T-helper 17 cell (primary cell): ENCODE measurements at places on chromosomes 5 and 9. TPM values are rescaled to one million over a fixed set of nuclear protein-coding genes. Genes with fewer than 3 reads are reported as not detected.

DNA sequence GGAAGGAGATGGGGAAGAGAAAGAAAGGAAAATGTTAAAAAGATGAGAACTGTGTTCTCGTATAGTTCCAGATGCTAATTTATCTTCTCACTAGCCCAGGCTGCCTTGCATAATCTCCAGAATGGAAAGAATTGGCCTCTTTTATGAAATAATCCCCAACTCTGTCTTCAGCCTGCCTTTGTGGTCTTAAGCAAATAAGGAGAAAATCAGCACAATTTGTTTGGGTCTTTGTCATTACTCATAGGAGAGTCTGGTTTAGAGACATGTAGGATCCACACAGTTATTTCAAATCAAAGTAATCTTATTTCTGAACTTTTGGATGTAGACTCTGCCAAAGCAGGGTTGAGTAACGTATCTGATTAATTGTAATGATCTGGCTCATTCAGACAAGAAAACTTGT, 50.7 kb upstream of the CAMK4 start:
- no peak overlapping the region for H3K27ac ChIP-seq
- H3K36me3 ChIP-seq = peaks cover 3% of the 10 kb centered on the region
- peaks cover 7% of the 10 kb centered on the region for H3K4me1 ChIP-seq
- H3K4me3 ChIP-seq = no peak overlapping the region
- DNase-seq = no peak

APC gene
- total RNA-seq = 31.0 TPM

DNA sequence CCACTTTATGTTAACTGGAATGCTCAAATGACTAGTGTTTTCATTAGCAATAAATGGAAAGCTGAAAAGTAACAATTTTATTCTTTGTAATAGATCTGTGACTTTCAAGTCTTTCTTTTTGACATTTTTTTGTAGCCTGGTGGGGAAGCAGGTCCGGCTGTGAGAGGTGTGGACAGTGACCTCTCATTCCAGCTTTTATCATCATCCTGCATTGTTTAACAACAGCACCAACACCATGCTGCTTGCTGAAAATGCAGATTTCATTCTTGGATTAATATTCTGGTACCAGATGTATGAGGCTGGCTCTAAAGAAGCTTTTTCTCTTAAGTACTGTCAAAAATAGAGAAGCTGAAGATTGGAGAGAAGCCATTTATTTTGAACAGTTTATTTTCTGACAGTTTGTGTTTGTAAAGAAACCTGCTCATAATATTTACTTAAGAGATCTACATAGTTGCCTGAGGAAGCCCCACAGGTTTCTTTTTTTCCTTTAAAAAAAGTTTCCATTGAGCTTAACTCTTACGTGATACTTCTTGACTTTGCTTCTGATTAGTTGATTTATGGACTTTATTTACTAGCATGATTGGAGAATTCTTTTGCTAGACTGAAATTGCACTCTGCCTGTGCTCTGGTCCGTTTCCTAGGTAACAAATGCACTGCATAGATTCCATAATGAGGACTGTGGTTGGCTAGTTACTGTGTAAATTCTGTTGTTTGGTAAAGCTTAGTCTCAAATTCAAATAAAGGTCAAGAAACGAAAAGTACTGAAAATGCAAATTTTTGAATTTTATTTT, 3.4 kb downstream of the KIAA1958 start:
- peaks cover 14% of the 10 kb centered on the region for H3K4me1 ChIP-seq
- H3K4me3 ChIP-seq = no peak overlapping the region
- H3K36me3 ChIP-seq = peaks cover 8% of the 10 kb centered on the region
- H3K27me3 ChIP-seq = no peaks in the 10 kb centered on the region
- DNase-seq = no peak

DNA sequence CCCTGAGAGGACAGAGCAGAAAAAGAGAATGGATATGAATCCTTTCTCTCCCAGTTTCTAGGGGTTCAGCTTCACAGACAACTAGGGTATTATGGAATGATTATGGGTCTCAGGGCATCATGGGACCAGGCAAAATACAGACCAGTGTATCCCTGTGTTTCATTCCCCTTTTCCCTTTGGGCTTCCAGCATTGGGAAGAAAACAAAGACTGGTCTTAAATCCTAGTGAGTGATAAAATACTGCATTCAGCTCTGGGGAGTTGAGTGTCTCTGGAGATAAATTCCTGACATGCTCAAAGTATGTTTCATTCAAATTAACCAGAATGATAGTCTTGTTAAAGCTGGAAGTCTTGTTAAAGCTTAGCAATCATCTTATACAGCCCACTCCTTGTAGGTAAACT, 2.4 kb upstream of the POU4F3 start:
- peaks cover 6% of the 10 kb centered on the region for H3K36me3 ChIP-seq
- H3K4me1 ChIP-seq = peaks cover 7% of the 10 kb centered on the region
- peaks cover 90% of the 10 kb centered on the region for H3K27me3 ChIP-seq
- no peak for DNase-seq
- no peak overlapping the region for H3K4me3 ChIP-seq

PPP2R2B gene
- total RNA-seq = 6.9 TPM

GRM6 gene
- total RNA-seq = not detected

DNA sequence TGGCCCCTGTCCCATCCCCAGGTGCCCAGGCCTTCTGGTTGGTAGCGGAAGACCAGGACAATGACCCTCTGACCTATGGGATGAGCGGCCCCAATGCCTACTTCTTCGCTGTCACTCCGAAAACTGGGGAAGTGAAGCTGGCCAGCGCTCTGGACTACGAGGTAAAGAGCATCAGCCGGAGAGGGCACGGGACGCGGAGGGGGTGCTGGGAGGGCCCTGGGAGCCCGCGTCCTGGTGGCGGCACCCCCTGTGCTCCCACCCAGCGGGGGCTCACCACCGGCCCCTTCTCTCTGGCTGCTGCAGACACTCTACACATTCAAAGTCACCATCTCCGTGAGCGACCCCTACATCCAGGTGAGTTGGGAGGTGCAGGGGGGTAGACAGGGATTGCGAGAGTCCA, 19.5 kb downstream of the CDHR2 start:
- H3K4me3 ChIP-seq = no peak overlapping the region
- H3K4me1 ChIP-seq = peaks cover 4% of the 10 kb centered on the region
- H3K36me3 ChIP-seq = peaks cover 2% of the 10 kb centered on the region
- no peak overlapping the region for H3K27ac ChIP-seq
- H3K27me3 ChIP-seq = peaks cover 11% of the 10 kb centered on the region

CTSV gene
- not detected for total RNA-seq

DNA sequence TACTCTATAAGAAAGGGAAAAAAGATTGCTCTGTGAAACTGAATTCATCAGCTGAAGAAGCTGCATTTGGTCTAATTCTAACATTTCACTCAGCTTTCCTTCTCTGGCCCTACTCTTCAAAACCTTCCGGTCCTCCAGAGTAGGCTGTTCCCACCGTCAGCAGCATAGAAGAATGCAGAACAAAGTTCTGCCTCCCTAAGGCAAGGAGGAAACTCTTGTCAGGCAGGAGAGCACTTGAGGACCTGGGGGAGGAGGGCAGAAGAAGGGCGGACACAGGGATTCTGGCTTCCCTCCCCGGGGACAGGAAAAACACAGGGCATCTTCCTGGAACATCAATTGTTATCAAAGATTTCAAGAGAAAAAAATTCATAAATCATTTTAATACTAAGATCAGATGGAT, 69.2 kb upstream of the SHB start:
- H3K36me3 ChIP-seq = no peaks in the 10 kb centered on the region
- H3K27ac ChIP-seq = no peak overlapping the region
- H3K27me3 ChIP-seq = peaks cover 73% of the 10 kb centered on the region
- DNase-seq = no peak
- no peak overlapping the region for H3K4me3 ChIP-seq

PCDHGA9 gene
- total RNA-seq = not detected

LHX3 gene
- total RNA-seq = 0.18 TPM

GRCh38 chr5:175821790-175822211, 49.6 kb upstream of the CPLX2 start:
- H3K27me3 ChIP-seq = peaks cover 15% of the 10 kb centered on the region
- H3K36me3 ChIP-seq = peaks cover 6% of the 10 kb centered on the region
- no peak overlapping the region for H3K27ac ChIP-seq
- peaks cover 11% of the 10 kb centered on the region for H3K4me1 ChIP-seq
- DNase-seq = no peak

- peaks cover 3% of the 10 kb centered on the region for H3K36me3 ChIP-seq
- H3K27ac ChIP-seq = peak overlapping the region; percentile 47
- DNase-seq = no peak
- no peaks in the 10 kb centered on the region for H3K4me1 ChIP-seq
Measured at GRCh38 chr9:536597-537511, 304.6 kb upstream of the DMRT1 start.

DNA sequence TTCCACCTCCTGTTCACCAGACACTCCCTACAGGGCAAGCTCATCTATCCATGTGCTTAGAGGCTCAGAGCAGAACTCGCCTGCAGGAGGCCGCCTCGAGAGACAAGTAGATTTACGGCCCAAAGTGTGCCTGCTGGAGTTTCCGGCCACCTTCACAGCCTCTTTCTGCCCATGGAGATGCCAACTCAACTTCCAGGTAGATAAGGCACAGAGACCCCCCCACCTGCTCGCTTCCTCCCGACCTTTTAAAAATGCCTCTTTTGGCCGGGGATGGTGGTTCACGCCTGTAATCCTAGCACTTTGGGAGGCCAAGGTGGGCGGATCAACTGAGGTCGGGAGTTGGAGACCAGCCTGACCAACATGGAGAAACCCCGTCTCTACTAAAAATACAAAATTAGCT, 46.6 kb downstream of the EXD3 start:
- no peak overlapping the region for H3K4me3 ChIP-seq
- no peak overlapping the region for H3K27ac ChIP-seq
- H3K27me3 ChIP-seq = no peaks in the 10 kb centered on the region
- no peaks in the 10 kb centered on the region for H3K36me3 ChIP-seq
- peaks cover 3% of the 10 kb centered on the region for H3K4me1 ChIP-seq

FOXI1 gene
- total RNA-seq = not detected

- peaks cover 26% of the 10 kb centered on the region for H3K36me3 ChIP-seq
- peaks cover 25% of the 10 kb centered on the region for H3K4me1 ChIP-seq
- peak overlapping the region; percentile 82 for H3K27ac ChIP-seq
Measured at GRCh38 chr9:71703172-71703872, 65.0 kb downstream of the CEMIP2 start.

TUT7 gene
- 60.2 TPM for total RNA-seq

DNA sequence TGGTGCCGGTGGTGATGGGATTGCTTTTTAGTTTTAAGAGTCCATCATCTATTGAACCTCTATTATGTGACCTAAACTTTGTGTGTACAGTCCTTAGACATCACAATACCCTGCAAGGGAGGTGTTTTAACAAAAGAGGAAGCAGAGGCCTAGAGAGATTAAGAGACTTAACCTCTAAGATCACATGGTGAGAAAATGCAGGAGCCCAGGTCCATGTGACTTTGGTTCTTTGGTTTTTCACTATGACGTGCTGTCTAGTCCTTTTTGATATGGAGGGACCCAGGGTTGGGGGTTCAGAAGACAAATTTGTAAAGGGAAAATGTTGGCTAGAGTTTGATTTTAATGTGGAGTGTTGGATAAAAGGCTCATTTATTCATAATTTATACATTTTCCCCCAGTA, 34.1 kb upstream of the TRMT10B start:
- H3K4me1 ChIP-seq = no peaks in the 10 kb centered on the region
- peaks cover 36% of the 10 kb centered on the region for H3K27me3 ChIP-seq
- H3K4me3 ChIP-seq = no peak overlapping the region
- no peak overlapping the region for H3K27ac ChIP-seq

MPDZ gene
- 0.13 TPM for total RNA-seq

CXXC5 gene
- 4.3 TPM for total RNA-seq

GRCh38 chr5:61981886-61982285, 324.1 kb upstream of the KIF2A start:
- no peaks in the 10 kb centered on the region for H3K4me1 ChIP-seq
- no peak overlapping the region for H3K4me3 ChIP-seq
- H3K36me3 ChIP-seq = no peaks in the 10 kb centered on the region
- no peak for DNase-seq

- no peaks in the 10 kb centered on the region for H3K36me3 ChIP-seq
- no peak overlapping the region for H3K27ac ChIP-seq
- DNase-seq = no peak
- no peaks in the 10 kb centered on the region for H3K4me1 ChIP-seq
- H3K27me3 ChIP-seq = no peaks in the 10 kb centered on the region
Measured at GRCh38 chr5:144472221-144472620, 301.5 kb downstream of the KCTD16 start.

NEURL1B gene
- total RNA-seq = 0.23 TPM

- H3K4me3 ChIP-seq = peak overlapping the region; percentile 8
- peaks cover 39% of the 10 kb centered on the region for H3K4me1 ChIP-seq
- DNase-seq = no peak
- no peaks in the 10 kb centered on the region for H3K27me3 ChIP-seq
Measured at GRCh38 chr5:131976414-131977211, 31.1 kb upstream of the MEIKIN start.

PAPPA gene
- total RNA-seq = 0.52 TPM

BNC2 gene
- not detected for total RNA-seq

- no peaks in the 10 kb centered on the region for H3K36me3 ChIP-seq
- H3K4me1 ChIP-seq = peaks cover 4% of the 10 kb centered on the region
- no peak for DNase-seq
- H3K27me3 ChIP-seq = peaks cover 7% of the 10 kb centered on the region
- H3K4me3 ChIP-seq = no peak overlapping the region
Measured at GRCh38 chr9:38035873-38036272, 33.2 kb downstream of the SHB start.

GABRA1 gene
- 0.10 TPM for total RNA-seq

DNA sequence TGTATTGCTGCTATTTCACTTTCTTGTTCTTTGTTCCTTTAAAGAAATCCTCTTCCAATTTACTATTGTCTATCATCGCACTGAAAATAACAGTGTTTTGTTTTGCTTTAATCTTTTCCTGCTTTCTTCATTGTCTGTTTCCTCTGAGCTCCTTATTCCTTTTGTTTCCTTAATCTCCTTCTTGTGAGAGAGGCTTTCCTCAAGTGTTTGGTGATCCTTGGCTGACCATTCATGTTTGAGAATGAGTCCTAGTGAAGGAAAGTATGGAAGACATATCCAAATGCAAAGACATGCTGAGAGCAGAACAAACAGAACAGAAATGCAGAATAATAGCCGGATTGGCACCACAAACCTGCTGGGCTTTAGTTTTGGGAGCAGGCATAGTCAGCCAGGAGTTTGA, 42.0 kb upstream of the ENTREP1 start:
- DNase-seq = no peak
- H3K27me3 ChIP-seq = peaks cover 29% of the 10 kb centered on the region
- H3K36me3 ChIP-seq = no peaks in the 10 kb centered on the region
- H3K4me1 ChIP-seq = no peaks in the 10 kb centered on the region
